Fibroblast of skin of scalp (primary cell): ENCODE measurements at places on chromosomes 2 and 18.

GRCh38 chr2:207257251-207258250 lies 91.8 kb upstream of the KLF7 start:
- DNase-seq: peak; percentile 65

GRCh38 chr2:154195644-154196195 lies 324.0 kb downstream of the GALNT13 start:
- DNase-seq: no peak

- DNase-seq: no peak
Measured at GRCh38 chr2:231379266-231380215, 16.0 kb upstream of the B3GNT7 start.

DNA sequence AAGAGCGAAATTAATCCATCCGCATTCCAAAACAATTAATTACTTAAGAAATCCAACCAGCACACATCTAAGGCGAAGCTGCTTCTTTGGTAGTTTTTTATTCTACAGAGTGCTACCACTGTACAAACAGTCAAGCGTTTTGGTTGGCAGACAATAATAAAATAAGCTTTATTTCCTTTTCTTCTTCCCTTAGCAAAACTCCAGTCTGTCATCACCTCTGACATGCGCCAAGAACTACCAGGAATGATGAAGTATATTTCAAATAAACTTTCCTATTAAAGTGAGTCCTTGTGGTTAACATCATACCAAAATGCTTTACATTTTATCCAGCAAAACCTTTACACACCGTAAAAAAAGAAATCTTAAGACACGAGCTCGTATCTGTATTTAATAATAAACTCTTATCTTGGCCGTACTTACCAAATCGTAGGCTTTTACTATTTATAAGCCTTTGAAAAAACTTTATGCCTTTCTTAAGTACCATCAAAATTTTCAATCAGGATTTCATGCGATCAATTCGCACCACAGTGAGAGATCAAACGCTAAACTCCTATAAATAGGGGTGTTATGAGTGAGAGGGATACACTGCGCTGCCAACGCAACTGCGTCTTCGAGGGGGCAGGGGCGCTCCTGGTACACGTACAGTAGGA lies 1.3 kb downstream of the ATL2 start:
- DNase-seq: peak; percentile 14

- no peak for DNase-seq
Measured at GRCh38 chr2:232225895-232226294, 152.7 kb upstream of the ALPP start.

- peak; percentile 47 for DNase-seq
Measured at GRCh38 chr2:148721520-148721931, 77.0 kb downstream of the EPC2 start.

DNA sequence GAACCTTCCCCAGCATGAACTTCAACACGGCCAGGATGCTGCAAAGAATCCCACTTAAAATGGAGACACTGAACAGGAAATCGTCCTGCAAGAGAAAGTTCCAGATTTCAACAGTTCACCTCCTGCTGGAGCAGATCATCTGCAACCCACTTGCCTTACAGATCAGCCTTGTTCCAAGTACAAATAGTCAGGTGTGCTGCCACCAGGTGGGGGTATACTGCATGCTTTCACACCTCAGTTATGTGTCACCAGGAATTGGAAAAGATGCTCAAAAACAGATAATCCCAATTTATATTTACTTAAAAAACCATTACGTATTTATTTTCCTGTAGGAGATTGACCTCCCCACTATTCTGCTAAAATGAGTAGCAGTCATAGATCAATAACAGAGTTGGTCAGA lies 212.3 kb downstream of the MGAT5 start:
- no peak for DNase-seq

DNA sequence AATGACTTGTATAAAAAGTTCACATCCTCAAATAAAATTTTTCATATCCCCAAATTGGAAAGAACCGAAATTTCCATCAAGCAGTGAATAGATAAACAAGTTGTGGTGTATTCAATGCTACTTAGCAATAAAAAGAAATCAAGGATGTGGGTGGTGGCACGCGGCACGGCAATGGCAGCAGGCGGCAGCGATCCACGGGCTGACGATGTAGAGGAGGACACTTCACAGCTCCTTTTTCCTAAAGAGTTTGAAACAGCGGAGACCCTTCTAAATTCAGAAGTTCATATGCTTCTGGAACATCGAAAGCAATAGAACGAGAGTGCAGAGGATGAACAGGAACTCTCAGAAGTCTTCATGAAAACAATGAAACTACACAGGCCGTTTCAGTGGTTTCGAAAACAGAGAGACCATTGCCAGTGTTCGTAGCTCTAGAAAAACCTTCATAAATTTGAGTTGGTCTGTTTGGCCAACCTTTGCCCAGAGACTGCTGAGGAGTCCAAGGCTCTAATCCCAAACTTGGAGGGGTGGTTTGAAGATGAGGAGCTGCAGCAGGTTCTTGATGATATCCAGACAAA lies 9.8 kb upstream of the IL36A start:
- DNase-seq: no peak

DNA sequence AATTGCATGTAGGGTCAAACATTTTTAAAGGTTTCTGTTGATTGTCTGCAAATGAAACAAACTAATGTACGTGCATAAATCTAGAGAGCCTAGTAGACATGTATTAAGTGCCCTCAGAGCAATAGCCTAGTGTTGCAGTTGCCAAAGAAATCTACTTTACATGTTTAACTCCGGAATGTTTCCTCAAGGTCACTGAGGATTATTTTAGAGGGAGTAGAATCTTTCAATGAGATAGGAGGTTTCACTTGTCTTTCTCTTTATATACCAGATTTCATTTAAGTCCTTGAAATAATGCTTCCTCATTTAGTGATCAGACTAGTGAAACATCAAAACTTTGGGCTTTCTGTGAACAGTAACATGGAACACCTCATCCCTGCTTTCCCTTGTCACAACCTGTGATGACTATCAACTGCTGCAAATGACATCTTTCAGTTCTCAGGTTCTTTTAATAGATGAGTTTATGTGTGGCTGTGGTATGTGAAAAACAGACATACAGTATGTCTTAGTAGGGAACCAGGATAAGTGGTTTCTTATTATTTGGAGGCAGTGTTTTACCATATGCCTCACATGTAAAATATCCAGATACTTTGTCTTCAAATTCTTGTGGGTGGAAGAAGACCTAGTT lies 5.5 kb downstream of the UBE2E3 start:
- no peak for DNase-seq

DNA sequence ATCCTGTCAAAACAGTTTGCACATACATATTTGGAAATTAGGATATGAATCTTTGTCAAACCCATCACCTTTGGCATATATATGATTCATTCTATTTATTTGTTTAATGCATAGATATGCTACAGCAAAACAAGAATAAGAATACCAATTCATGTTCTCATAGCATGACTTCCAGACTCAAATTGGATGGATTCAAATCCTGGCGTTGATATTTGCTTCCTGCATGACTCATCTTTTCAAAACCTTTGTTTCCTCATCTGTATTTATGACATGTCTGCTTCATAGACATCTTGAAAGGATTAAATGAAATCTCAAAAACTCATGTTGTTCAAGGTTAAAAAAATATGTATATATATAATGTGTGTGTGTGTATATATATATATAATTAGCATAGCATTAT lies 261.3 kb downstream of the MBD5 start:
- peak; percentile 61 for DNase-seq

GRCh38 chr2:128520340-128520739 lies 201.7 kb upstream of the HS6ST1 start:
- no peak for DNase-seq

DNA sequence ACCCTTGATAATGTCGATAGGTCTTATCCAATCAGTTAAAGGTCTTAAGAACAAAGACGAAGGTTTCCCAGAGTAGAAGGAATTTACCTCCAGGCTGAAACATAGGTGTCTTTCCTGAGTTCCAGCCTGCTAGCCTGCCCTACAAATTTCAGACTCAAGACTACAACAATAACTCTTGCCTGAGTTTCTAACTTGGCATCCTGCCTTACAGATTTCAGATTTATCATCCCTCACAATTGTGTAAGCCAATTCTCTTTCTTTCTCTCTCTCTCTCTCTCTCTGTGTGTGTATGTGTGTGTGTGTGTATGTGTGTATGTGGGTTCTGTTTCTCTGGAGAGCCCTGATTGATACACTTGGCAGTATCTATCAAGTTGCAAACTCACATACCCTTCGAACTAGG lies 37.2 kb upstream of the B4GALT6 start:
- DNase-seq: no peak

- DNase-seq: peak; percentile 46
Measured at GRCh38 chr2:230868161-230868946, 3.6 kb downstream of the ITM2C start.

DNA sequence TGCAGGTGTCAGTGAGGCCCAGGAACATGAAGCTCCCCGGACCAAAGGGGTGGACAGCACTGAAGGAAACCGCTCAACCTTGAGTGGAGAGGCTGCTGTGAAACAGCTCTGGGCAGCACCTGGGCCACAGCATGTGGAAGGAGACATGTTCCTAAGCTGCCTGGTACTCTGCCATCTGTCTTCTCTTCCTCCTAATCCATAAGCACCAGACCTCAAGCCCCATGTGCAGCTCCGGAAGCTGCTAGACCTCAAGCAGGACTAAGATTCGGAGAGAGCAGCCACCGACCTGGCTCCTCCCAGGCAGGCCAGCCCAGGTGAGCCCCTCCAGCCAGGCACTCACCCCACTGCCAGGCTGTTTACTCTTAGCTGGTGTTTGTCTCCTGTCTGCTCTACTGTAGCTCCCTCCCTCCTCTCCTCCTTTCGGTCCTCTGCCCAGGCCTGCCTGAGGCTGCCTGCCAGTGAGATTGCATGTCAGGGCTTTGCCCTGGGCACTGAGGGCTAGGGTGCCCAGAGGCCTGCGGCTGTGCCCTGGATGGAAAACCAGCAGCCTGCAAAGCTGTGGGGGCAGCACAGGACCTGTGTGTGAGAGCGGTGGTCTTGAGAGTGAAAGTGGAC lies 53.7 kb downstream of the BCL11A start:
- DNase-seq: no peak

- no peak for DNase-seq
Measured at GRCh38 chr2:238286095-238286494, 2.3 kb downstream of the PER2 start.

- no peak for DNase-seq
Measured at GRCh38 chr2:153387203-153387602, 91.4 kb downstream of the RPRM start.

DNA sequence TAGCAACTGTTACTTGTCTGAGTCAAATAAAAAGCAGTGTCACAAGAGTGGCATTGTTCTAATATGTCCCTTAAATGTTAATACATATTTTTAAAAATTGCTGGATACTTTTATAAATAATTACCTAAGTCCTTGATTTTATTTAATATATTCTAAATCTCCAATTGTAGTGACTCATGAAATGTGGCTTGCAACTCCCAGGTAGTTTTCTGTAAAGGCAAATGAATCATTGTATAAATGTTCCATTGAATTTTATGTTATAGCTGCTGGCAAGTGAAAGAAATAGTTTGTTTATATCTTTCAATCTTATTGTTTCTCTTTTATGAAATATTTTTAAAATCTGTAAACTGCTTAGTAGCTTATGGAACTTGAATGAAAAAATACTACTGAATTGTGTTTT lies 32.7 kb upstream of the C1GALT1C1L start:
- DNase-seq: no peak

DNA sequence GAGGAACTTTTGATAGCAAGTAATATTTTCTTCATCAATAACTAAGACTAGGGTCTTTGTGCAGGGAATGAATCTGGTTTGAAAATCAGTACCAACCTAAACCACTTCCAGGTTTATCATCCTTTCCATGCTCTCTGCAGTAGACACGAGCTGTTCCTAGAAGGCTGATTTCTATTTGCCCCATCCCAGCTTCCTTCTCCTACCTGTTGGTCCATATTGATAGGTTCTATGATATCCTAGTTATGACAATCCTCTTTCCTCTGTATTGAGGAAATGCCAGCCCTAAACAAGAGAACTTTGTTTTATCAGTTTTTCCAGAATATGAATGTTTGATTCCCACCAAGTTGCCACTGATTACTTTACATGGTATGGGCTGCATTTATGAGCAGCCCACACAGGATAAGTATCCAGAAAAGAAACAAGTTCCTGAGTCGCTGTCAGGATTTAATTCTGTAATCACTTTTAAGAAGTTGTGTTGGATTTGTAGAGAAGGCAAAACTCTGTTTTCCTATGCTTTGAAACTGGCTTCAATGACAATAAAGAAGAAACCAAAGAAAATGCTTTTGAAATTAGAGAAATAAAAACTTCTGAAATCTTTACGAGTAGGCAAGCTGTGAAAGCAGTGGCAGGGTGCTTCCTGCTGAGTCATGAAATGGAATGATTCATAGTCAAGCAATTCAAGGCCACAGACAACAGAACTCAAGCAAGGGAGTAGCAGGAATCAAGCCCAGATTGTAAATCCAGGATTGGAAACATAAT lies 37.3 kb upstream of the TANK start:
- peak; percentile 95 for DNase-seq

- DNase-seq: no peak
Measured at GRCh38 chr2:39394516-39394961, 42.5 kb downstream of the MAP4K3 start.

DNA sequence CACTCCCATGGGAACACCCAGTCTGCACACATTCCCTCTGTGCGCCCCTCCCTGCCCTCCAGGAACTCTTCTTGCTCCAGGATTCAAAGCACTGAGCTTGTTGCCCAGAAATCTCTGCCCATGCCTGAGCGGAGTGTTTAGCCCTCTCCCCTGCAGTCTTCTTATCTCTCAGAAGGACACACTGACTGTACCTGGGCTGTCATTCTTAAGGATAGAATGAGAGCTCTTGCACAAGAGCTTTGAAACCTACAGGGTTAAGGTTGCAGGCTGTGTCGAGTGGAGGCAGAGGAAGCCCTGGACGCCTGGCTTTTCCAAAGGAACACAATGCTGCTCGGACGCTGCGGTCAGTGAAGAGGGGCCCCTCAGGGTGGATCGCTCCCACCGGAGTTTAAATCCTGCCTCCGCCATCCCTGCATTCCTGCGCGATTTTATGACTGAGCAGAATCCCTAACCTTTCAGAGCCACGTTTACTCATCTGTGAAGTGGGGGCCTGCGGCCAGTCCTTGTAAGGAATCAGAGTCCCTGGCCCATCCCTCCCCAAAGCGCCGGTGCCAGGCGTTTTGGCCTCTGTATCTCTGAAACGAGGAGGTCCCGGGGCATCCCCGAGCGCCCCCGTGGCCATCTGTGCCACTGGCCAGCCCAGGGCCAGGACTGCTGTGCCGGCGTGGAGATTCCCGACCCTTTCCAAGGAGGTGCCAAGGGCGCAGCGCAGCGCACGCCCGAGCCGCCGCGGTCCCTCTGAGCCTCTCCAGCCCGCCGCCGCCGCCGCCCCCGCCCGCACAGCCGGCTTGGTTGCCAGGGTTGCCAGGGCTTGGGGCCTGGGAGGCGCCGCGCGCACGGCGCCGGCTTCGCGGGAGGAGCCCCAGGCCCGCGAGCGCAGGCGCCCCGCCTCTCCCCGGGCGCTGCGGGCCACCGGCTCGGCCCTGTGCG lies 58.9 kb downstream of the FAM168B start:
- DNase-seq: peak; percentile 39
